ENCODE measurements at places on chromosomes 2 and 18.

DNA sequence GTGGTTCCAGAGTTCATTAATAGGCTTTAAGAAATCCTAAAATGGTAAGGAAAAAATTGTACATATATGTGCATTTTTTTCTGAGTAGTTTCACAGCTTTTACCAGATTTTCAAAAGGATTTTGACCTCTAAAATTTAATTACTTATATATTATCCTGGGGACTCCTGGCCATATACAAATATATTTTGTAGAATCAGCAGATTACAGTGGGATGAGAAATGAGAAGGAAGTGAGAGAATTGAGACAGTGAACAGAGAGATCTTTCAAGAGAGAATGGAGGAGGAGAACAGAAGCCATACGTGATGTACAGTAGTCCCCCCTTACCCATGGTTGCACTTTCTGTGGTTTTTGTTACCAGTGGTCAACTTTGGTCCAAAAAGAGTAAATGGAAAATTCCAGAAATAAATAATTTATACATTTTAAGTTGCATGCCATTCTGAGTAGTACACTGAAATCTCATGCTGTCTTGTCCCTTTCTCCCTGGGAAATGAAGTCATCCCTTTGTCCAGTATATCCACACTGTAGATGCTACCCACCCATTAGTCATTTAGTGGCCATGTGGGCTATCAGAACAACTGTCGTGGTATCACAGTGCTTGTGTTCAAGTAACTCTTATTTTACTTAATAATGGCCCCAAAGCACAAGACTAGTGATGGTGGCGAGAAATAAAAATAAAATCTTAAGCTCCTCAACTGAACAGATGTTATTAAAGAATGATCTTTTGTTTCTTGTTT, 130.4 kb upstream of the MYO3B start:
- DNase-seq, result no peak

DNA sequence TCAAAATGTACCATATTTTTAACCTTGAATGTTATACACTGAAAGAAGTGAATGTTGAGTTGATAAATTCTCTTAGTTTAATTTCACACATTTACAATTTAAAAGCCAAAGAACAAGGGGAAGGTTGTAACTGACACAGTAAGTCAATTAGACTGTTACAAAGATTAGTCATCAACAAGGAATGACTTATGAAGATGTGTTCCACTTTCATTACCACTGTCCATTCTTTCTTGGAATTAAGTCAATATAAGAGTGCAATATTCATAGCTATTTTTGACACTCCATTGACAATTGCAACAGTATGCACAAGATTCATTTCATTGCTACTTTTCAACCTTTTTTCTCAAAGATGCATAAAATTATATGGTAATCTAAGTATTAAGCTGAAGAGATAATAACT, 291.3 kb downstream of the RIT2 start:
- no peak for DNase-seq

DNA sequence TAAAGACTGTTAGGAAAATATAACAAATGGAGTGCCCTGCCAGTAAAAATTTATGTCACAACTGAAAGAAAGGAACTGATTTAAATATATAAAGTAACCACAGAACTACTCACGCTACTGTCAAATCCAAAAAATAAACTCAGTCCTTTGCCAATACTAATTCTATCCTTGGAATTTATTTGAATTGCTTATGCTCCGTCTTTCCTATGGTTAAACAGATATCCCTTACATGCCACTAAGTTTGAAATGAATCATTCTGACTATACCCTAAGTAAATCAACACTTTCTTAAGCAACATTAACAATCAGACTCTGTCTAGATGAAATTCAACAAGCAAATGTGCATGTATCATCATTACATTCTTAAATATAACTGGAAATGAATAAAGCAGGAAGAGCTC, 9.8 kb downstream of the HNRNPLL start:
- DNase-seq, result no peak

DNA sequence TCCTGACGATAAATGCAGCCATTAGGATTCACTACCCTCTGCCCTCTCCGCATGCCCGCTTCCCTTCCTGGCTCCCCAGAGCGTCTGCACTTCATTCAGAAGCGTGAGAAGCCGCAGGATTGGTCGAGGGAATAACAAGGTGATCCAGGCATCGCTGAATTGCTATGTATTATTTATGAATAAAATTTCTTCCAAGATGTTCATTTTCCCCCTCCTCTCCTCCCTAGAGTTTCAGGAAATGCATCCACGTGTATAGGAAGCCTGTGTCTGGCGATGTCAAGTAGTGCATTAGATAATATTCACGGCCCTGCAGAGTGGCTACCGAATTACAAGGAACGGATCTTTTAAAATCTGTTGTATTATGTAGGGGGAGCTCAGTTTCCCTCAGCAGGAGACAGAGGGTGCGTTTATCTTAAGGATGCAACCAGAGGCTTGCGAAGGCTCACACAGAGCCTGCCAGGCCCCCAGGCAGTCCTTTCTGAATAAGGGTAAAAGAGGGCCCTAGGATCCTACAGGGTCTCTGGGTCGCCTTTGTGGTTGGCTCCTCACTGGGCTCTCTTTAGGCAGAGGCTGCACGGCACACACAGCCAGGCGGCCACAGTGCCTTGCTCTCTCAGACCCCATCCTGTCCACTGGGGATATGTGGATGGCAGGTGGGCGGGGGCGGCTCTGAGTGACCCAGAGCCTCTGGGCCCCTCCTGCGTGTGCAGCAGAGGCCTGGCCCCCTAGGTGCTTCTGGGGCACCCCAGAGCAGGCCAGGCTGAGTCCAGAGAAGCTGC, 224.1 kb upstream of the PXDN start:
- no peak for DNase-seq

GRCh38 chr2:77169426-77169825, 352.8 kb downstream of the LRRTM4 start:
- DNase-seq, result no peak

- DNase-seq, result peak; percentile 85
These were observed 22.9 kb downstream of the SH3BP4 start for GRCh38 chr2:234974501-234975385.

DNA sequence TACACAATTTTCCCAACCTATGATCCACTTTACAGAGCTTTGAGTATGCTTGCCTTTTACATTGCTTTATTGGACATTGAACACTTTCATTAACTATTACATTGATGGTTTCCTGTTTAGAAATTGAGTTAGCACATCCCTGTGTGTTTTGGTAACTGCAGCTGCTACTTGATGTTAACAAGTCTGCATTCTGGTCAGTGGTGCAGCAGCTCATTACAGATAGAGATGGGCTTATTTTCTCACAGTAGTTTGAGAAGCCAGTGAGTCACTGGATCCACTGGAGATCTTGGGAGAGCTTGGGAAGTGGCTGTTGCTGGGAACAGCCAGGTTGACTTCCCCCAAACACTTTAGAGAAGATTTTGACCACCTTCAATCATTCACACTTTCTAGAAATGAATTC, 150.5 kb downstream of the ARHGAP15 start:
- no peak for DNase-seq

DNA sequence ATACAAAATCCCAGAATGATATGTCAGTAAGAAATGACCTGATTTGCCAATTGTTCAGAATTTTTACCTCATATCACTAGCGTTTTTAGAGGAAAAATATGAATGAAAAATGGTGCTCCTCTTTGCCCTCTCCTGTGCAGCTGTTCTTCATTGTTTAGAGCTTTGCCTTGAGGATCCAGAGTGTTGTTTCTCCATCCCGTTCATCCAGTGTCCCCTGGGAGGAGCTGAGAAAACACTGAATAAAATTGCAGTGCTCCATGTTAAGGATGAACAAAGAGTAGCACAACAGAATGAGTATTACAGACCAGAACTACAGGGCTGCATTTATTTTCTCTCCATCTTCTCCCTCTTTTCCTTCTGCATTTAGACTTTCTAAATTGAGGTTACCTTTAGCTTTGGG, 133.1 kb downstream of the ADCYAP1 start:
- DNase-seq, result no peak

GRCh38 chr2:10889651-10890215, 22.0 kb upstream of the KCNF1 start:
- DNase-seq, result no peak

DNA sequence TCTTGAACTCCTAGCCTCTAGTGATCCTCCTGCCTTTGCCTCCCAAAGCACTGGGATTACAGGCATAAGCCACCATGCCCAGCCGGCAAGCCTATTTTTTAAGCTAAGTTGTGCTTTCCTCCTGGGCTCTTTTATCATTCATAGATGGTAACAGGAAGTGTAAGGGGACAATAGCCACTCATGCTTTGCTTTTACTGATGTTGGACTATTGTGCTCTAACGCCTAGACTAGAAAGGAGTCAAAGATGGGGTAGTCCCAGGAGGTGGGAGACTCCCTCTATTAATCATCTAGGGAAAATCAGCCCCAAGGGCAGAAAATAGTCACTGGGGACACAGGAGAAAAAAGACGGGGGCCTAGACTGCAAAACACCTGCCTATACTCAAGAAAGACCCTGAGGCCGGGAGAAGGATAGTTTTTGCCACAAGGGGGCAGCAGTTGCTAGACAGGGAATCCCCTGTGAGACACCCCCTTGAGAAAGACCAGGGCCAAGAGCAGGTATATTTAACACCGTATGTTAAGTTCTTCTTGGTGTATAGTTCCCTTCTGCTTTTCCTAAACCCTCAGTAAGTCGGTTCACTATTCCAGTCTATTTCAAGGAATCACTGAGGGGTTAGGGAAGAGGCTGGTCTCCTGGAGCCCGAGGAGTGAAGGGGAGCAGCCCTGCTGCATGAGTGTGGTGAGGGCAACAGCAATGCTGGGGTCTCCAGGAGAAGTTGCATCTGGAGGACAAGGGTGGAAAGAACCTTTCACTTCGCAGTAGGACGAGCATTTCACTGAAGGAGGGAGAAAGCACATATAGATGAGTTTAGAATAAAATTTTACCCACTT, 2.1 kb upstream of the CXCR1 start:
- DNase-seq, result peak; percentile 71

GRCh38 chr18:42157878-42158277, 202.8 kb downstream of the PIK3C3 start:
- DNase-seq, result no peak

- DNase-seq, result no peak
These were observed 4.8 kb upstream of the ARHGAP15 start for GRCh38 chr2:143124445-143124844.

DNA sequence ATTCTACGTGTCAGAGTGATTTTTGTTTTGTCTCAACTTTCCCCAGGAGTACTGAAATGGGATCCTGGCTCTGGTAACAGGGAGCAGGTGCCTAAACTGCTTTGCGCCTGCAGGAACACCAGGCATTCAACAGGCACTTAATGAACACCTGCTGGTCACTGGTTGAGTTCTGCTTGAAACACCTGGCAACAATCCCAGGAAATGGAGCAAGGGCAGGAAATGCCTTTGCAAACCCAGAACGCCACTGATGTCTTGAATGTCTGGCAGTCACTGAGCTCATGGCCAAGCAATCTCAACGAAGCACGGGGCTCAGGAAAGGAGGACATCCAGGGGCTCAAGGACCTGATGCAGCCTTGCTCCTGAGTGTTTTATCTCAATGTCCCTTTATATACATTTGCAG, 360.0 kb upstream of the RAB6C start:
- DNase-seq, result peak; percentile 78

DNA sequence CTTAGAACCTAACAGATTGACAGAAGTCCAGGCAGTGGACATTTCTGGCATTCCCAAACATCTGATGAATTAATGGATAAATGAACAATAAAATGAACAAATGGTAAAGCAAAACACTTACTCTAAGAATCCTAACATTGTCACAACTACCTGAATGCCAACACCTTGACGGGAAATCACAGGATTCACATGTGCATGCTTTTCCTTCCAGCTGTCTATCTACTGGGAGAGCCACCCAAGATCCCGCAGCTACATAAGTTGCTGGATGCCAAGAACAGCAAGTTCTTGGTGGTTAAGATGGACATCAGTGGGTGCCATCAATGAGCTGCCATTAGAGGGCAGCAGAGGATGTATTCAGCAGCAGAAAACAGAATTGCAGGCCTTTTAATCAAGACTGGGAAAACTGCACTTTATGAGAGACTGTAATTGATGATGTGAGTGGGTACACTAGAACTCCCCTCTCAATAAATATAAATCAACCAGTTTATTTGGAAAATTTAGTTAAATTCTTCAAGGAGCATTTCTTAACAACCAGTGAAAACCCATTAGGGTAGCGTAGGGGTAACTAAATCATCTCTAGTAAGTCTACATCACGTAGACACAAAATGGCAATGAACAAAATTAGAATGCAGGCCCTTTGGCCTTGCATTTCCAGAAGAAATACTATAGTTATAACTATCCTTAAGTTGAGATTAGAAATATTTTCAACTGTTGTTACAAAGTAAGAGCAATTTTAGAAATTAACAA, 45.6 kb downstream of the SESTD1 start:
- DNase-seq, result peak; percentile 84

- no peak for DNase-seq
These were observed 375.9 kb upstream of the ACVR2A start for GRCh38 chr2:147468963-147469362.

- DNase-seq, result no peak
These were observed 28.8 kb upstream of the TMEM18 start for GRCh38 chr2:705971-706511.

DNA sequence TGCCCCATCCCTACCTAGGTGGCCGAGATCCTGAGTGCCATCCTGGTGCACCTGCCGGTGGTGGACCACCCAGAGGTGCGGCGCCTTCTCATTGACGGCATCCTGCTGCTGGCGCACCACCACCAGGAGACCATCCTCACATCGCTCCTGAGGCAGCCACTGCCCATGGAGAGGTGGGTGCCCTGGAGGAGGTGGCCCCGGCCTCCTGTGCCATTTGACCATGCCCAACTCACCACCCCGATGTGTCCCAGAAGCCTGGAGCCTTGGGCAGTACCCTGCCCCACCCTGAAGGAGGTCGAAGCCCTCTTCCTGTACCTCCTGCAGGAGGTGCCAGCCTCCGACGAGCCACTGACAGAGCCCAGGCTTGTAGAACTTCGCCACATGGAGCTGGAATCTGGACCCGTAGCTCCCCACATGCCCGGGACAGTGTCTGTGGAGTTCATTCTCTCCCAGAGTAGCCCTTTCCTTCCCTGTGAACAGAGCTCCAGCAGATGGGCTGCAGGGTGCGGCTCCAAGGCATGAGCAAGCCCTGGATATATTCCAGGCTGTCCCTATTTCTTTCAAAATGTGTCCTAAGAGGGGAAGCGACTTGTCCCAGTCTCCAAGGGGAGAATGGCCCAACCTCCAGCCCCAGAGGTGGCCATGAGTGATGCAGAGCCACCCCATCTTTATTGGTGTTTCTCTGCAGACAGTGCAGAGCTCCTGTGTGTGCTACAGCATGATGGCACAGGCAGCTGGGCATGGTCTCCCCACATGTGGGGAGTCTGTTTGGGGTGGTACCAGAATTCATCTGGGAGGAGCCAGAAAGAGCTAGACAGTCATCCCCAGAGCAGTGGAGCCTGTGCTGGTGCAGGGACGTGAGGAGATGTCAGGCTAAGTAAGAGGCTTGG, 34.2 kb downstream of the HJURP start:
- no peak for DNase-seq

GRCh38 chr2:28624793-28625701, 126.6 kb upstream of the PPP1CB start:
- peak; percentile 79 for DNase-seq

Measured in mesendoderm (in vitro differentiated cells).